ENCODE measurements at places on chromosomes 1 and 21. TPM values are rescaled to one million over a fixed set of nuclear protein-coding genes. Genes with fewer than 3 reads are reported as not detected.

Gene AKT3
- total RNA-seq: 87.8 TPM

Gene NUDC
- 60.5 TPM for total RNA-seq

Gene FAM110D
- total RNA-seq: 0.66 TPM

Gene DIO1
- total RNA-seq: not detected

Gene ADGRB2
- 0.79 TPM for total RNA-seq

Gene EPHA2
- total RNA-seq: 111 TPM

Gene OR2M7
- not detected for total RNA-seq

Gene ZNF436
- total RNA-seq: 21.0 TPM

Gene TNFAIP8L2
- not detected for total RNA-seq

Gene KPRP
- not detected for total RNA-seq

Gene HSD3B2
- not detected for total RNA-seq

Gene CD58
- total RNA-seq: 27.1 TPM

Gene GUCA2A
- total RNA-seq: not detected

Gene MCOLN2
- total RNA-seq: 0.36 TPM

Gene PDC
- not detected for total RNA-seq

Gene CD2
- not detected for total RNA-seq

Gene SLC30A2
- total RNA-seq: not detected

Gene DNAJC28
- 2.3 TPM for total RNA-seq

Gene OR6N1
- total RNA-seq: not detected

Gene SPATA6
- total RNA-seq: 6.2 TPM

Gene COPA
- 290 TPM for total RNA-seq

Gene KCNT2
- total RNA-seq: 0.57 TPM

Gene DPT
- not detected for total RNA-seq

Gene CAMSAP2
- total RNA-seq: 69.9 TPM

Gene TLR5
- 0.27 TPM for total RNA-seq

Gene CRNN
- total RNA-seq: not detected

Gene MTARC1
- 3.4 TPM for total RNA-seq

Gene LINGO4
- total RNA-seq: not detected

Gene GREM2
- not detected for total RNA-seq

Gene GPR61
- not detected for total RNA-seq

Gene PCP4L1
- total RNA-seq: not detected

Gene OR2L2
- total RNA-seq: not detected

Gene AADACL3
- total RNA-seq: not detected

Gene MTARC2
- total RNA-seq: 14.1 TPM

Gene CFHR1
- total RNA-seq: not detected

Gene NTMT2
- not detected for total RNA-seq

Gene CEPT1
- 51.1 TPM for total RNA-seq

Gene C1orf56
- total RNA-seq: 2.9 TPM

Gene LRRC38
- total RNA-seq: not detected

Gene CRTC2
- total RNA-seq: 8.0 TPM

Gene KCNA3
- not detected for total RNA-seq

Gene BATF3
- 0.65 TPM for total RNA-seq

Gene EPHX1
- total RNA-seq: 19.7 TPM

Gene SPRR2B
- total RNA-seq: not detected

Gene LRRC71
- total RNA-seq: 0.36 TPM

Gene RGS7
- 2.2 TPM for total RNA-seq

Gene OVAAL
- not detected for total RNA-seq

Gene INAVA
- not detected for total RNA-seq

Gene PADI3
- total RNA-seq: not detected

Gene GJA8
- not detected for total RNA-seq

Gene MNDA
- total RNA-seq: not detected

Gene USF1
- 53.0 TPM for total RNA-seq

Gene TRIM45
- total RNA-seq: 1.4 TPM

Gene FCRL5
- total RNA-seq: not detected

Gene PRUNE1
- 8.7 TPM for total RNA-seq

Gene HTR6
- not detected for total RNA-seq

Measured in thoracic aorta endothelial cell (primary cell).